ENCODE measurements at places on chromosomes 5 and 9.

DNA sequence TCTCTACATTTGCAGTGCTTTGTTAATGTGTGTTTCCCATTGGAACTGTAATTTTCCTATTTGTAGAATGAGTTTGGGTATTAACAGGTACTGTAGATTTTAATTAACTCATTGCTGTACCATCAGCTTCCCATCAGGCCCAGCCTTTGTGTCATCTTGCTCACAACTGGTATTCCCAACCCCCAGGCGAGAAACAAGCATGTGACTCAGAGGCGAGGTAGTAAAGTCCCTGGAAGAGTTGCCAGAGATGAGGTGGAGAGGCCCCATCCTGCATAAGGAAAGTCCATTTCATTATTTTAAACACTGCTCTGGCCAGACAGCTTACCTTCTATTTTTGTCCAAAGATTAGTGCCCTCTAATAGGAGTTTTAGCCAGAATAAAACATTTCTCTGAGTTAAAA, 29.9 kb downstream of the ADCY2 start:
- DNase-seq = no peak

- no peak for DNase-seq
Measured at GRCh38 chr9:99726758-99727157, 94.9 kb upstream of the NR4A3 start.

DNA sequence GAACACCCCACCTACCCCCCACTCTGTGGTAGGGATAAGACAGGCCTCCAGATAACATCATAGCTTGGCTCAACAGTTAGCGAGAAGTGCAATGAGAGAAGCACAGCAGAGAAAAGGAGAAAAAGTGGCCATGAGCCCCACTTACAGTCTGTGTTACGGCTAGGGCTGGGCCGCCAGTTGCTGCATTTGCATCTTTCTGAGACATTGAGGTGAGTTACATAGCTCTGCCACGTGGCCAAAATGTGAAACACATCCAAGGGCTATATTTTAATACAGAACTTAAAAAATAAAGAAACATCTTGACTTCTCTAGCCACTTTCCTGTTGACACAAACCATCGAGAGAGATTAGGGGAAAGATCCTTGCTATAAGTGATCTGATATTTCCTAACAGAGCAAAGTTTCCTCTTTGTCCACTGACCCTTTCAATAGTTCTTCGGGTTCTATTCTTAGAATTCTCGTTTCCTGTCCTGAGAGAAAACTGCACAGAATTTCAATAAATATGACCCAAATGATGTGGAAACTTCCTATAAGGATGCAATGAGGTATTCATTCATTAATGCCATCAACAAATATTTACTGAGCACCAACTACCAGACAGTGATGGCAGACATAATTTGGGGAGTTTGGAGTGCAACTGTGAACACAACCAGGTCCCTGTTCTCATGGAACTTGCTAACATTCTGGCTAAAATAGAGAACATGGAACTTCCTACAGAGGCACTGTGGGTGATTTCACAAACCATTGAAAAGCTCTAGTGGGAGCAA, 3.2 kb upstream of the TLE4 start:
- DNase-seq = no peak

DNA sequence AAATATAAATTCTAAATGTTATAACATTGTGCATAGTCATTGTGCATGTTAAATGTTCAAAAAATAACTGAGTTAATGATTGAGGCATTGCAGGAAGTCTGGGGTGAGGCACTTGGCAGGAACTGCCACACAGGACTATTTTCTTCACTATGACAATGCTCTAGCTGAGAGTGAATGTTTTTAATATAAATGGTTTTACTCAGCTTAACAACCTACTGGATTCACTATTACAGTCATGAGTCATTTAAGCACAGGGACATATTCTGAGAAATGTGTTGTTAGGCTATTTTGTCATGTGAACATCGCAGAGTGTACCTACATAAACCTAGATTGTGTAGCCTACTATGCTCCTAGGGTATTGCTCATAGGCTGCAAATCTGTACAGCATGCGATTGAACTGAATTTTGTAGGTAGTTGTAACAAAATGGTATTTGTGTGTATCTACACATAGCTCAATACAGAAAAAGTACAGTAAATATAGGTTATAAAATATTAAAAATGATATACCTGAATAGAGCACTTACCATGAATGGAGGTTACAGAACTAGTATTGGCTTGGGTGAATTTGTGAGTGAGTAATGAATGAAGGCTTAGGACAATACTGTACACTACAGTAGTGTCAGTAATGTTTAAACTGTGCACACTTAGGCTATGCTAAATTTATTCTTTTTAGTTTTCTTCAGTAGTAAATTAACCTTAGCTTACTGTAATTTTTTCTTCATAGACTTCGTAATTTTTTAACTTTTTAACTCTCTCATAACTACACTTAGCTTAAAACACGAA, 346.1 kb upstream of the PTGER4 start:
- peak; percentile 55 for DNase-seq

DNA sequence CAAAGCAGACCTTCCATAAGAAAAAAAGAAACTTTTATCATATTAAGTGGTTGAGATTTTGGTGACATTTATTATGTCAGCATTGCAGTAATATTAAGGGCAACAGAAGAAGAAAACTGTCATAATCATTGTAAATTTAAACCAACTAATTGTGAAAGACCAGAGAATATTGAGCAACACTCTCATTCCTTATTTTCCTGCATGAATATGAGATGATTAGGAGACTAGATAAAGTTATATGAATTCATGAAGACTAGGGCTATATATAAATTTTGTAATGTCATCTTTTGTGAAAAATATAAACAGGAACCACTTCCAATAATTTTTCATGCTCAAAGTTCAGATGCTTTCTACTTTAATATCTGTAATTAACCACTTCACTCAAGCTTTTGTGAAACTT, 974.5 kb upstream of the CDH10 start:
- no peak for DNase-seq

DNA sequence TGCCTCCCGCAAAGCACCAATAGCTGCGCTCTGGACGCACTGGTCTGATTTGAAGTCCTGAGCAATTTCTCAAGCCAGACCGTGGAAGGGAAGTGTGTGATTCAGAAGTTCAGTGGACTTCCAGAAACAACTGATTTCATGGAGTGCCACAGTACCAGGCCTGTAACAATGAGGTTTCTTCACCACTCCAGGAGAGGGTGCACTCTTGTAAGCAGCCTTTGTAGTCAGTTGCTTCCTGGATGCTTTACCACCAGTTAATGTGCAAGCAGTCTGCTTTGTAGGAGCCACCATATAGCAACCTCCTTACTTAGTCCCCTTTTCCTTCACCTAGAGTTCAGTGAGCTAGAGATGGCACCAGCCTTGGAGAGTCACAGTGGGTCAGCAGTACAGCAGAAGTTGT, 12.3 kb downstream of the CAAP1 start:
- DNase-seq = no peak

- DNase-seq = no peak
Measured at GRCh38 chr9:99876190-99876589, 30.3 kb upstream of the STX17 start.

- no peak for DNase-seq
Measured at GRCh38 chr5:111422245-111422644, 90.1 kb downstream of the STARD4 start.

DNA sequence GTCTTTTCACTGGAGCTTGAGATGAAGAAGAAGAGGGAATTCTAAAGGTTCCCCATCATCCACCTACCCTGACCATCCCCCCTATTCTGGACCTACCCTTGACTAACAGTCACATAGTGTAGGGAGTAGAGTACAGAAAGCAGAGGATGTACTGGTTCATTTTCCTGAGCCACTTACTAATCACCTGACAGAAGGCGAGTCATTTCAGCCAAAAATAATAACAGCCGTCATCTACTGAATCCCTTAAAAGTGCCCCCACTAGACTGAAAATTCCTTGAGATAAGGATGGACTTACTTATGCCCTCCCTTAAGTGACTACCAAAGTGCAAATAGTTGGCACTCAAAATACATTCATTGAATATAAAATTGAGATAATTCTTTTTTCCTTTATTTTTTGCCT, 112.2 kb downstream of the FOXD1 start:
- DNase-seq = no peak

DNA sequence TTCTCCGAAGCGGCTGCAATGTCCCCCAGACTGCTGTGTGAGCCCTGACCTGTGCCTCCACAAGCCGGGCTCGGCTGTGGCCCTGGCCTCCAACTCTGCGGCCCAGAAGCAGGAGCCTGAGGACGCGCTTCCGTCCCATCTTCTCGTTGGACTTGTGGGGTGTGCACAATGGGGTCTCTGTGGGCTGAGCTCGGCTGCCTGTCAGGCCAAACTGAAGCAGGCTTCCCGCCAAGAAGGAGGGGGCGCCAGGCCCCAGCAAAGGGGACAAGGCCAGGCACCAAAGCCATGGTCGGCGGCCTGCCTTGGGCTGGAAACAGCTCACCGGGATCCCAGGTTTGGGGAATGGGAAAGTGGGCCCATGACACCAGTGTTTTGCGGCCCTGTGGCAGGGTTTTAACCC, 4.1 kb downstream of the NOTCH1 start:
- no peak for DNase-seq

- DNase-seq = no peak
Measured at GRCh38 chr9:95447660-95448420, 68.9 kb downstream of the PTCH1 start.

- no peak for DNase-seq
Measured at GRCh38 chr5:63233361-63233760, 654.7 kb downstream of the LRRC70 start.

GRCh38 chr9:38062498-38063362, 6.3 kb downstream of the SHB start:
- peak; percentile 43 for DNase-seq

DNA sequence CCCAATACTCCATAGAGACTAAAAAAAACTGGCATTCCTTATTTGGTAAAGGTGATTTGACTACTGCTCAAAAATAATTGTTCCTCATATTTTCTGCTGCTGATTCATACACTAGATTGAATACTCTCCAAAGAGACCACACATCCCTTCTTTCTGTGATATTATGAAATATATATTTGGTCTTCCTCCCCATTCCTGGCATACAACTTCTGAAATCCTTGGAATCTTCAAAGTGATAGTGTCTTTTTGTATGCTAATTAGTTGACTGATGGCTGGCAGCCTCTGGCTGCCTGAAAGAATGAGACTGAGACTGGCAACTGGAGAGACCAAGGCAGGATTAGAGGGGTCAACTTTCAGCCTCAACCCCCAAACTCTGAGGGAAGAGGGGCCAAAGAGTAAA, 348.0 kb upstream of the RFX3 start:
- peak; percentile 48 for DNase-seq

GRCh38 chr5:41876678-41877077, 6.5 kb upstream of the OXCT1 start:
- DNase-seq = no peak

DNA sequence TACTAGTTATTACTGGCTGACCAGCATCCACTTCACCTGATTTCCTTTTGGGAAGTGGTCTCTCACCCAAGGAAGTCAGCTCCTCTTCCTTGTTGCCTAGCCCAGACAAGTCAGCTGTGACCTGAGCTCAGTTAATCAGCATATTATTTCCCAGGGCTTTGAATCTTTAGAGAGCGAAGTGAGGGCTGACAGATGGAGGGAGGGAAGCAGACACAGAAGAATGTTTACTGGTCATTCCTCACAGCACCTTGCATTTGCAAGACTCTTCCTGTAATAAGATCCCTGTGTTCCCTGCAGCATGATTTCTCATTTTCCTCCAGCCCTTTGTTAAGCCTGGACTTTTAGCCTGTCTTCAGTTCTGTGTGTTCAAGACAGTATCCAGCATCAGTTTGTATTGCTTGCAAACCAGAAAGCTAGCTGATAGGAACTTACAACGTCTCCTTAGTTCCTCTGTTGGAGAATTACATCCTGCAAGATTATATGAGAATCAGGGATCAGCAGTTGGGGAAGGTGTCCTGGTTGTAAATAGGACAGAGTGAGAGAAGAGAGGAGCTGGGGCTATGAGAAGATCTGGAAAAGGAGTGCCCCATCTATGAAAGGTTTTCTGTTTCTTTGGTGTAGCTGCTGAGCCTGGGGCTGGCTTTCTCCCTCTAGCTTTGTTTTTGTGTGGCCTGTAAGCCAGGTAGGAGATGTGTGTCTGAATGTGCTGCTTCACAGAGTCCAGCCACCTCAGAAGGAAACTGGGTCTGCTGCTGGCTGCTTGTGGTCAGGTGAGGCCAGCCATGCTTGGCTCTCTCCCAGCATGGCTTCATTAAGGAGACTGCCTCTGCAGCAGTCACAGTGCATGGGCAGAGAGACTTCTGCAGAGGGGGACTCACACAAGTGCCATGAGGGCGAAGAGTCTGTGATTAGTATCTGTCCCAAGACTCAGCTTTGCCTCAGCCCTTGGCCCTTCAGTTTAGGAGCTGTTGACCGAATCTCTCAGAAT, 50.3 kb downstream of the MAN2A1 start:
- DNase-seq = no peak

DNA sequence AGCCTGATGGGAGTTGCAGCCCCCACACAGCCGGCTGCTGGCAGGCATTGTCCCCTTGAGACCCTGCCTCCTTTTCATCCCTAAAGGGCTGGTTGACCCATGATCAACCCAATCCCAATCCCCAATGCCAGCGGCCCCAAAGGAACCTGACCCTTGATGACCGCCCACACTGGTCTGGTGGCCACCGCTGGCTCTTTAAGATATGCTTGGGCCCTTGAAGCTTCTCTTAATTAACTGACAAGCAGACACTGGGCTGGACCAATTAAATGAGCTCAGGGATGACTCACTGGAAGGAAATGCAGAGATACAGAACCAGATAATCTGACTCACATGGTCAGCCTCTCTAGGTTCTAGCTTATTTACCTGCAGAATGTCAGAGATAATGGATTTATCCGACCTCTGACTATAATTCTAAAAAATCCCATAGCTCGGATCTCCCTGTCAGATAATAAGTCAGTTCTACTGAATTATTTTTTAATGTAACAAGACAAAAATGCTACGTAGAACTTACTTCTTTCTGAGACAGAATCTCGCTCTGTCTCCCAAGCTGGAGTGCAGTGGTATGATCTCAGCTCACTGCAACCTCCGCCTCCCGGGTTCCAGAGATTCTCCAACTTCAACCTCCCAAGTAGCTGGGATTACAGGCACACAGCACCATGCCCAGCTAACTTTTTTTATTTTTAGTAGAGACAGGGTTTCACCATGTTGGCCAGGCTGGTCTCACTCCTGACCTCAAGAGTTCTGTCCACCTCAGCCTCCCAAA, 11.1 kb upstream of the MLANA start:
- DNase-seq = peak; percentile 65

- DNase-seq = no peak
Measured at GRCh38 chr5:123718238-123718637, 206.3 kb downstream of the CSNK1G3 start.

DNA sequence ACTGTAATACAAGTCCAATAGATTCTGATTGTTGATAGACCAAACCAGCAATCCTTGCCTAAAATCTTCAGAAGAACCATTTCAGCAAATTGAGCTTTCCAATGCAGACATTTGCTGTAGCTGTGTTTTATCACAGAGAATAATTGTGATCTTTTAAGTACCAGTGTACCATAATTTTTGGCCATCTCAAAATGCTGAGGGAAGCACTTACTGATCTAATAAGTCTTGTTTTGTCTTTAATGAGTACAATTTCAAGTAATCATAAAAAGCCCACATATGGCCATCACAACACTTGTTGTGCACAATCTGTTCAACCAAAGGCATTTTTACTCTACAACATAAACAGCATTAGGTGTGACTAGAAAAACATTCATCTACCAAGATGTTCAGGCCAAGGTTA, 159.9 kb downstream of the FBXL17 start:
- DNase-seq = no peak

GRCh38 chr5:76580981-76581380, 42.2 kb downstream of the F2RL2 start:
- DNase-seq = no peak
